Stimulated activated CD8-positive, alpha-beta memory T cell treated with anti-CD3 and anti-CD28 coated beads, Interleukin-7, amount 100 ng/mL, for 1 hour (primary cell): ENCODE measurements at places on chromosomes 7 and 10.

GRCh38 chr10:119211625-119212441 is 4.5 kb downstream of the GRK5 start:
- DNase-seq: no peak

DNA sequence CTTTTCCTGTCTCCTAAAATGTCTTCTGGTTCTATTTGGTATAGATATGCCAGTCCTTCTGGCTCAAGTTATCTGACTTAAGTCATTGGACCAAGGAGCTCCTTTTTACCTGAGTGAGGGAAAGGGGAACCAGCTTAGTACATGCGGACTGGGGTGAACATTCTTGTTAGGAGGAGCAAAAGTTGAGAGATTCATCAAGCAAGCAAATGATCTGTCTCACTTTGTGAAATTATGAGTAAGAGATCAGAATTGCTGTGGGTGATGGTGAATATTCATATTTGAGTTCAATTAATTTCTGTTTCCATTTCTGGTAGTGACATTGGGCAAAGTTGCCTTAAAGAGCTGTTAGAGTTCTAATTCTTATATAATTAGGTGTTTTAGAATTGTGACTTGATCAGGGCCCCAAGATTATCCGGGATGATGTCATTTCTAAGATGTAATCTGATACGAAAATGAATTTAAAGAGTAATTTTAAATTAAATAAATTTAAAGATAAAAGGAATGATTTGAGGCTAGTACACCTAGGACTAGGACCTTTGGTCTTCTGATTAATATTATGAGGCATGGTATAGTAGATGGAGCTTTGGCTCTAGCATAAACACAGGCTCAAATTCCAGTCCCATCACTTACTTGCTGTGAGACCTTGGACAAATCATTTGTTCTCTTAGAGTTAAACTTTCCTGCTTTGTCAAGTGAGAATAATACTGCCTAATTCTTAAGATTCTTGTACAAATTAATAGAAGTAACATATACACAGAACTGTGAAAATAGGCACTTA is 60.4 kb upstream of the STRIP2 start:
- no peak for DNase-seq

GRCh38 chr7:159114096-159114495 is 30.6 kb downstream of the VIPR2 start:
- DNase-seq: no peak

DNA sequence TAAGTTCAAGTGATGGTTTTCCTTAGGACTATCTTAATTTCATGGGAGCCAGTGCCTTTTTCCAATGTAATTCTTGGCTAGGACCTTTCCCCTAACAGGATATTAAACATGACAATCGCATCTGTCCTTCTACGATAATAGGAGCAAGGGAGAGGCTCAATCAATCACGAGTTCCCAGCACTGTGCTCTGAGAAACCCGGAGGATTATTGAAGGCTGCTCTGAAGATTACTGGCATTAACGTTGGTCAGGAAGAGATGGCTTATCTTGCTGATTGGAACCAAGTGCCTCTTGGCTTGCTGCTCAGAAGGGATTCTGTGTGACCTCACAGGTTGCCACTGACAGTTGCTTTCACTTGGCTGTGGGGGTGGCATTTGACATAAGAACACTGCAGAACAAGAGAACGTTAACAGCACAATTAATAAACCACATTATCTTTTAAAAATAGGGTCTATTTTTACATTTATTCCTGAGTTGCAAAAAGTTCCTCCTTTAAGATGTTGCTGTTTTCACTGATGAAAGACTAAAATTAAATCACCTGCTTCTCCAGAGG is 252.1 kb upstream of the TAC1 start:
- DNase-seq: no peak

GRCh38 chr7:84144480-84144879 is 50.1 kb downstream of the SEMA3A start:
- DNase-seq: no peak
